Choroid plexus epithelial cell (primary cell): ENCODE measurements at places on chromosomes 3 and 15.
A peak's percentile ranks its signal among the peaks of the same experiment; 100 is the strongest.

- DNase-seq: peak; percentile 90
Measured at GRCh38 chr15:40104865-40105516, 3.7 kb downstream of the BMF start.

DNA sequence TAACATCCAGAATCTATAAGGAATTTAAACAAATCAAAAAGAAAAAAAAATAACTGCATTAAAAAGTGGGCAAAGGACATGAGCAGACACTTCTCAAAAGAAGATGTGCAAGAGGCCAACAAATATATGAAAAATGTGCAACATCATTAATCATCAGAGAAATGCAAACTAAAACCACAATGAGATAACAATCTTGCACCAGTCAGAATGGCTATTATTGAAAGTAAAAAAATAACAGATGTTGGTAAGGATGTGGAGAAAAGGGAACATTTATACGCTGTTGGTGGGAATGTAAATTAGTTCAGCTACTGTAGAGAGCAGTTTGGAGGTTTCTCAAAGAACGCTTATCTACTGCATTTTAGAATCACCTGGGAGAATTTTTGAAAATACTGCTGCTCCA is 186.1 kb downstream of the OTOL1 start:
- DNase-seq: no peak

GRCh38 chr15:75554717-75555116 is 24.4 kb downstream of the PTPN9 start:
- DNase-seq: peak; percentile 75

- DNase-seq: peak; percentile 80
Measured at GRCh38 chr3:111859061-111859973, at the start of gene PHLDB2. TSS of gene PHLDB2 (plus strand) at chr3:111859265. CDS start at chr3:111884078, 24,813 bp downstream.

DNA sequence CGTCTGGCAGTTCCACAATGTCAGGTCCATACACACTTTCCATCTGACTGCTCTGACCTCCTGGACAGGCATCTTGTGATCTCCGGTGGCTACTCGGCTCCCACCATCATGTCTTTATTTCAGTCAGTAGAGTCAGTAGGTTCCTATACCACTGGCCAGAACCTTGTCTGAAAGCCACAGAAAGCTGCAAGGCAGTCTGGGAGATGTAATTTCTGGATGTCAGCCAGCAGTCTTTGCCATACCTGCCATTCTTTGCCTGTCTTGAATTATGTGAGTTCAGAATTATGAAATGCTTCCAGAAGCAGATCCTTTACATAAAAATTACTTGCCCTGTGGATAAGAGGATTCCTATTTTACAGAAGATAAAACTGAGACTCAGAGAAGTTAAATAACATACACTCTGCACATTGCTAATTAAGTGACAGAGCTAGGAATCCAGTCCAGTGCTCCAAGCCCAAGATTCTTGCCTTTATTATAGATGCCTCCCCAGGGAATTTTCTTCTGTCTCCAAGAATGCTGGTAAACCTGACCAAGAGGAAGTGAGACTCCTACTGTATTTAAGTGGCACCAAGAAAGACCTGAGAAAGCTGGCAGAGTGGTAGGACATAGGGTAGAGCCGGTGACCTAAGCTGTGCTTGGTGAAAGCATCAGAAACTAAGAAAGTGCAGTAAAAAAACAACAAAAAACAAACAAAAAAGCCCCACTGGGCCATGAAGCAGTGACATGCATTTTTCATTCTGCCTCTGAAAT is 75.6 kb downstream of the IQCH start:
- peak; percentile 56 for DNase-seq

GRCh38 chr15:56598991-56599390 is 134.1 kb upstream of the MNS1 start:
- peak; percentile 55 for DNase-seq

DNA sequence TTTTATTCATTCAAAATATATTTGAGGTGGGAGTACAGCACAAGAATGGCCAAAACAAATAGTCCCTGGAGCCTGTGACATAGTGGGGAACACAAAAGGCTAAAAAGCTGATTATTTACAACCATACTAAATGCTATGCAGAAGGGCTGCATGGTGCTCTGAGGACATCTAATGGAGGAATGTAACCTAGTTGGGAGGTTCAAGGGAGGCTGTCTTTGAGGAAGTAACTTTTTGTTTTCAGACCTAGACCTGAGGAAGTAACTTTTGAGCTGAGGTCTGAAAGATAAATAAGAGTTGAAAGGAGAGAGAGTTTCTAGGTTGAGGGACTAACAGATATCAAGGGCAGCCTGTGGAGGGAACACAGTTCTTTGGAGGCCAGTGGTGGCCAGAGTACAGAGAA is 34.8 kb upstream of the RASA2 start:
- DNase-seq: peak; percentile 88

DNA sequence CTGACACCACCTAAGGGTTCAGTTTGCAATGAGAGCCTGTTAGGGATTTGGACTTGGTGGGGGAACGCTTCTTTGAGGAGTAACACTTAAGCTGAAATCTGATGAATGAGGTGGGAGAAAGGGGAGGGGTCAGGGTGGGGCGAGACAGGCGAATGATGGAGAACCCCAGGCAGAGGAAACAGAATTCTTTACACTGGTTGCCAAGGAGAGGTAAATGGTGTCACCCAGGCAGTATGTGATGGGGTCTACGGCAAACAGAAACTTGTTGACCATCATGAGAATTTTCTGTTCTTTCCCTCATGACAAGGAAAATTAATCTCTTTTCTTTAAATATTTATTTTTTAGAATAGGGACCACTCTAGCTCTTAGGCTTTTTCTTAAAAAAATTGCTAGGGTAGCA is 157.2 kb upstream of the MITF start:
- DNase-seq: no peak

DNA sequence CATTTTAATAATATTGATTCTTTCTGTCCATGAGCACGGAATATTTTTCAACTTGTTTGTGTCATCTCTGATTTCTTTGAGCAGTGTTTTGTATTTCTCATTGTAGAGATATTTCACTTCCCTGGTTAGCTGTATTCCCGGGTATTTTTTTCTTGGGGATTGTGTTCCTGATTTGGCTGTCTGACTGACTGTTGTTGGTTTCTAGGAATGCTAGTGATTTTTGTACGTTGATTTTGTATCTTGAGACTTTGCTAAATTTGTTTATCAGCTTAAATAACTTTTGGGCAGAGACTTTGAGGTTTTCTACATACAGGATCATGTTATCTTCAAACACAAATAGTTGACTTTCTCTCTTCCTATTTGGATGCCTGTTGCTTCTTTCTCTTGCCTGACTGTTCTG is 418.8 kb upstream of the ALCAM start:
- peak; percentile 76 for DNase-seq

DNA sequence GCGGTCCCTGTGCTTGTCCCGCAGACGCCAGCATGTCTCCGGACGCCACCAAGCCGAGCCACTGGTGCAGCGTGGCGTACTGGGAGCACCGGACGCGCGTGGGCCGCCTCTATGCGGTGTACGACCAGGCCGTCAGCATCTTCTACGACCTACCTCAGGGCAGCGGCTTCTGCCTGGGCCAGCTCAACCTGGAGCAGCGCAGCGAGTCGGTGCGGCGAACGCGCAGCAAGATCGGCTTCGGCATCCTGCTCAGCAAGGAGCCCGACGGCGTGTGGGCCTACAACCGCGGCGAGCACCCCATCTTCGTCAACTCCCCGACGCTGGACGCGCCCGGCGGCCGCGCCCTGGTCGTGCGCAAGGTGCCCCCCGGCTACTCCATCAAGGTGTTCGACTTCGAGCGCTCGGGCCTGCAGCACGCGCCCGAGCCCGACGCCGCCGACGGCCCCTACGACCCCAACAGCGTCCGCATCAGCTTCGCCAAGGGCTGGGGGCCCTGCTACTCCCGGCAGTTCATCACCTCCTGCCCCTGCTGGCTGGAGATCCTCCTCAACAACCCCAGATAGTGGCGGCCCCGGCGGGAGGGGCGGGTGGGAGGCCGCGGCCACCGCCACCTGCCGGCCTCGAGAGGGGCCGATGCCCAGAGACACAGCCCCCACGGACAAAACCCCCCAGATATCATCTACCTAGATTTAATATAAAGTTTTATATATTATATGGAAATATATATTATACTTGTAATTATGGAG is 79.1 kb downstream of the SMAD6 start:
- no peak for DNase-seq

DNA sequence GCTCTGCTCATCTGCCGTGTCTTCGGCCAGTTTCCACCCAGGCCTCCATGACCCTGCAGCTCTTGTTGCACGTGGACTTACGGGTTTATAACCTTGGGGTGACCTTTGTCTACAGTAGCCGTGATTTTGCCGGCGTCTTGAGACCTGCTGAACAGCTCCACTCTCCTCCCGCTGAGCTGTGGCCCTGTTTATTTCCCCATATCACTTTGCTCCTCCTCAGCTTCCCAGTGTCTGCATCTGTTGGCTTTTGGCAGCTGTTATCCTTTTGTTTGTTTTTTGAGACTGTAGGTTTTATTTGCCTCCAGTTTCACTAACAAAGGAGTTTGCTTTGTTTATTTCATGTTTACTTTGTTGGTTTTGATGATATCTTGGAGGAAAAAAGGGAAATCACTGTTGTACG is 29.3 kb upstream of the SLC28A1 start:
- DNase-seq: peak; percentile 31

- no peak for DNase-seq
Measured at GRCh38 chr15:49379996-49380395, 43.0 kb upstream of the FGF7 start.

GRCh38 chr3:65020281-65021160 is 332.7 kb upstream of the ADAMTS9 start:
- DNase-seq: peak; percentile 18

DNA sequence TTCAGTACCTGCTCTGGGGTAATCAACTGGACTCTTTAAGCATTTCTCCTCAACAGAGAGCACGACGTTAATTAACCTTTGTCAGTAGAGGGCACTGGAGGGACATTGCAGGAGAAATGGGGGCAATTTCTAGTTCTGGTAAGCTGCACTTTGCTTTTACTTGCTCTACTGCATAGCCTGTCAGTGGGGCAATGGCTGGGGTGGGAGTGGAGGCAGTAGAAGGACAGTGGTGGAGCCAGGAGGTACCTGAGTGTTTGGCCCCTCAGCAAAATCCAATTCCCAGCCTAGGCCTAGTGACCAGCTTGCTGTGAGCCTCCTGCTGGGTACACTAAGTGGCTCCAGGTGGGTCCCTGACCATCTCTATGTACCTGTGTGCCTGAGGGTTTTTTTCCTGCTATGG is 18.3 kb upstream of the MED12L start:
- no peak for DNase-seq

DNA sequence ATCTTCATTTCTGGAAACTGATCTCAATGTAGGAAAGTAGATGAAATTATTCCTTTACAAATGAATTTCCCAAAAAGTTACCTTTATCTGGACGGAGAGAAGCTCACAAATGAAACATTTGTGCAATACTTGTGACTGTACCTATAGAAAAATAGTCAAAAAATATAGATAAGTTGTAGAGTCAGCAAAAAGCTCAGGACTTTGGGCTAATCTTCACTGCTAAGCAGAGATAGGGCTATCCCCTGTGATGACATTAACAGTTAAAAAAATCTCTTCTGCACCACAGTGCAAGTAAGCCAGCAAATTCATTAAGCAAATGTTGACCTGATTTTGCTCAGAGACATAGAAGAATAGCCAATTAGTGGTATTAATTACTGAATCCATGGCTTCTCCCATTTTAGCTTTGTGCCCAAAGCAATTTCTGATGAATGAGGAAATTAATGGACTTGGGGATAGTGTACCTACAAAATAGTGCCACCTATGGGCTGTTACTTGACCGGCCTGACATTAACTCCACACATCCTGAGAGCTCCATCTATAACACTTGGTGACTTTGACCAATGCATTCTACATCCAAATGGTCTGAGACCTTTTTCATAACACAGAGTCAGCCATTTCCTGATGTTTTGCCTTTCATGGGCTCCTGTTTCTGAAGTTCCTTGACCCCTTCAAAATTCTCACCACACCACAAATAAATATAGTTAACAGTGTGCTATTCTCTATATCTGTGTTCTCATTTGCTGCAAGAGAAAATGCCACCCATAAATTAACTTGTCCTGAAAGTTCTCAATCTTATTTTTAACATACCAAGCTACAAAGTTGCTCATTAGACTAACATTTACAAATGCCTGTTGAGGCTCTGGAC is 105.0 kb downstream of the SSR3 start:
- peak; percentile 65 for DNase-seq

DNA sequence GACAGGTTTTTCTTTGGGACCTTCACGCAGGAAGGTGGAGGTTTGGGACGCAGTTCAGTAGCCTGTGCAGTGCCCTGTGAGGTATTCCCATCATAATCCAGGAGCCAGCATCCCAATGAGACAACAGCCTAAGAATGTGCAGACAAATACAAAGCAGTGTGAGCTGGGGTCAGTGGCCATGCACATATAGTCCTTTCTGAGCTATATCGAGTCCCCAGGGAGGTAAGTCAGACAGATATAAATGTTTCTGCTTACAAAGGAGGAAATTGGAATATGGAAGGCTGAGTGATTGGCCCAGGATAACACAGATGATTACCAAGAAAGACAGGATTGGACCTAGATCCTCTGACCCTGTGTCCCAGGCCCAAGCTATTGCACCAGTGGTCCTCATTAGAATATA is 216.6 kb upstream of the TRIM42 start:
- DNase-seq: no peak

DNA sequence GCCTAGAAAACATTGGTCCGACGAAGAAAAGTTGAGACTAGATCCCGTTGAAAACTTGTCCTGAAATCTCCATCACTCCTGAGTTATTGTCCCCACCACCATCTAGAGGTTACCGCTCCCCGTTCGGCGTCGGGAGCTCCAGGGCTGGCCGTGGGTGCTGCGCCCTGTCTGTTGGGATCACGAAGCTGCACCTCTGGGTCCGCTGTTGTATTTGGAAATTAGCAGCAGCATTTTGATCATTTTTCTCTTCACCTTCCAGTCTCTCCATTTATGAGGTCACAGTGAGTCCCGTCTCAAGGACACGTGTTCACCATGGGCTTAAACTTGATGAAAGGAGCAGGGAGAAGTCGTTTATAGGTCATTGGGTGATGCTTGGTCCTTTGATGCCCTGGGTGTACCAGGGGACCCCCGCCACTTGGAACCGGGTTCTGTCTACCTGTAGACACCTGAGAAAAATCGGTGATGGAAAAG is 565 bp downstream of the MANF start:
- no peak for DNase-seq

- DNase-seq: no peak
Measured at GRCh38 chr3:58776231-58776630, 109.7 kb upstream of the FAM3D start.

DNA sequence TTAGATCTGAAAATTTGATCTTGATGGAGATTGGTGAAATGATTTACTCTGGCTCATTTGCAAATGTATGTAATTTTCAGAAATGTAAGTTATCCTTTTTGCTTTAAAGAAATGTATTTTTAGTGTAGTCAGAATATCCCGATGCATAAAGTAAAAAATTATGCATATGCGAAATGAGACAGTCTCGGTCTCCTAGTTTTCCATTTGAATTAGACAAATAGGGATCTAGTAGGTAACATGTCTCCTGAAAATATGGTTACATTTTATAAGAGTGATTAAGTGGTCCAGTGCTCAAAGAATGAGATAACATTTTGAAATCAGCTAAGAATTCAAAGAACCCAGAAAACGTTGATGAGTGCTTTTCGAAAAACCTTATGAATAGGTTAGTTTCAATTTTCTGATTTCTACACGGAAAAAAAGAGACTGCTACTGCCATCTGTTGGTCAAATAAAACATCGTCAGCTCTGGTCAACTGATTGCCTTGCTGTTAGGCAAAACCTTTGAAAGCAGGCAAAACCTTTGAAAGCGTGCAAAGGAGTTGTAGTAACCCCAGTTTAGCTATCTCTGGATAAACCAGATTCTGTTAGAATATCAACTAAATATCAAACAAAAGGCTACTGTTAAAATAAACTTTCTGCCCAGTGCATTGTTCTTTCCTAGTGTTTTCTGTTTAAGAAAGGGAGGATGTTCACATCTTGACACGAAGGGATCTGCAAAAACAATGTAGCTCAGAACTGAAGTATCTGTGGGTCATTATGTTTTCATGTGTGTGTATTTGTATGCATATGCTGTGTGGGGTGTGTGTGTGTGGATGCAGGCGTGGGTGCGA is 59.3 kb upstream of the CHMP2B start:
- peak; percentile 80 for DNase-seq
